ENCODE measurements at places on chromosomes 6 and 20. TPM values are rescaled to one million over a fixed set of nuclear protein-coding genes. Genes with fewer than 3 reads are reported as not detected.

DNA sequence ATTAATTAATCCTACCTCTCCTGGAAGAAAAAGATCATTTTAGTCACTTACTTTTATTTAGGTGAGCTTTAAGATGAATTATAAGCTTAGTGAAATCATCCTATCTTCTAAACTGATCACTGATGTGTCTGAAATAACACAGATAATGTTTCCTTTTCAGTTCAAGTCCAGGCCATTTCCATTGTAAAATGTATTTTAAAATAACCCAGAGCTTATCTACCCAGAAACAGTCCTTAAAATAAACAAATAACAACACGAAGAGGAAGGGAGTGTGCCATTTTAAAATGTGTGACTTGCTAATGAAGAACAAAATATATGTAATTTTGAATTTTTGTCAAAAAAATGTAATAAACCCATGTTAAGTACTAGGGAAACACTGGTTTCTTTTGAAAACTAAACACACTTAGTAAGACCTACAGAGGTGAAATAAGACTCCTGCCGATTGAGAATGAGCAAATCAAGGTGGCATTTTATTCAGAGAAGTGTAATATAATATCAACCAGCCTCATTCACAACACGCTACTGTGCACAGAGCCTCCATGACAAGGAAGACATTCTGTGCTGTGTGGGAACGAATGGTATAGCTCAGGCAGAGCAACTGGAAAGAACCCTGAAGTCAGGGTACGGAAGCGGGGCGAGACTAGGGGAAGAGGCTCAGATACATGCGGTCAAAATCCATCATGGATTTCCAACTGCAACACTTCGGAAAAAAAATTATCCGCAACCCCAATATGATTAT lies 7.7 kb downstream of the LRP11 start:
- no peak overlapping the region for H3K27ac ChIP-seq
- no peaks in the 10 kb centered on the region for H3K36me3 ChIP-seq
- no peak for DNase-seq
- H3K27me3 ChIP-seq = no peaks in the 10 kb centered on the region
- no peak overlapping the region for H3K4me3 ChIP-seq
- peaks cover 7% of the 10 kb centered on the region for H3K4me1 ChIP-seq

DNA sequence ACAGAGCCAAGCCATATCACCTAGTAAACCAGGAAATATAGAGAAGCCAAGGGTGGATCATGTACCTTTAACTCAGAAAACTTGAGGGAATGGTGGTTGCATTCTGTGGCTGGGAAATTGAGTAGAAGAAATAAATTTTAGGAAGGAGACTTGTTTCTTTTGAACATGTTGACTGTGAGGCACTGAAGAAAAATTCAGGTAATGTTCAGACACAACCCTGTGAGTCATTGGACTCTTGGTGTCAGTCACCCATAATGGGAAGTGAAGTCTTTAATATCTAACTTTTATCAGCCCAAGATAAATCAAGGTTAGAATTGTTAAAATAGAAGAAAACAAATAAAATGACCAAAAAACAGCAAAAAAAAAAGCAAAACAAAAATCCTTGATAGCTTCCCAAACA lies 98.8 kb upstream of the GRIK2 start:
- H3K27ac ChIP-seq = no peak overlapping the region
- no peak for DNase-seq
- H3K4me3 ChIP-seq = no peak overlapping the region
- no peaks in the 10 kb centered on the region for H3K4me1 ChIP-seq

- DNase-seq = no peak
- no peaks in the 10 kb centered on the region for H3K27me3 ChIP-seq
- H3K4me3 ChIP-seq = no peak overlapping the region
- H3K27ac ChIP-seq = no peak overlapping the region
- no peaks in the 10 kb centered on the region for H3K4me1 ChIP-seq
- no peaks in the 10 kb centered on the region for H3K36me3 ChIP-seq
These were observed 345.0 kb downstream of the DOK5 start for GRCh38 chr20:54820392-54820791.

DNA sequence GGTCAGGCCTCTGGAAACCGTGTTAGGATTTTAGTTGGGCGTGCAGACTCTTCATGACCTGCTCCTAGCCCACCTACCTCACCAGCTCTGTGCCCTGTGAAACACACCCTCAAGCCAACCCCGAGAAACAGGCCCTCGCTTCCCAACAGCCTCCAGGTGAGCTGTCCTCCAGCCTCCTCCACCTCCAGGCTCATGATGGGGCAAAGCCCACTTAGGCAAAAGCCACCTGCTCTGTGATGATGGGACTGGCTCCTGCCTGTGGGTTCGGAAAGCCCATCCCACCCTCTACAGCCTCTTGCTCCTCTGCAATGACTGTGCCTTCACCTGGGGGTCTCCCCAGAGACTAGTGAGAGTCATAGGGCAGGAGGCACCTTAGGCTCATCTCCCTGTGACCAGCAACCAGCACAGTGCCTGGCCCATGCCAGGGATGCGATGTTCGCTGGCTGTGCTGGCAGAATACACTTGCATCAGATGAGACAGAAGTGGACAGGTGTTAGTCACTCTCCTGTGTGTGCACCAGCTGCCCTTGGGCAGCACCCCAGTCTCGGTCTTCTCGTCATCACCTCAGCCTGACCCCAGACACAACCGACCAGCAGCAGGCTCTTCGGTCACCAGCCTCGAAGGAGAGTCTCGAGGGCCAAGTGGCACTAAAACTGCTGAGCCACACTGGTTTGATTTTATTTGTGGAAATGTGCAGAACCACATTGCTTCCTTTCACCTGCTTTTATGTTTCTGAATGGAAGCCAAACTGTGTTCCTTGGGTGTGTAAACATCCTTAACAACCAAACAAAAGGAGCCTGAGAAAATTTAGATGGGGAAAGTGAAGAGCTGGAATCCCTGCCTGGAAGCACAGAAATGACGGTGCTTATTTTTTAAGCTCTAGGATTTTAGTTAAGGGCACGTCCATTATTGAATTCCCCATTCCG lies 10.7 kb downstream of the PXDC1 start:
- H3K36me3 ChIP-seq = no peaks in the 10 kb centered on the region
- DNase-seq = no peak
- no peak overlapping the region for H3K27ac ChIP-seq
- H3K4me1 ChIP-seq = peaks cover 16% of the 10 kb centered on the region
- H3K4me3 ChIP-seq = no peak overlapping the region

GRCh38 chr6:89085409-89086205 lies 5.1 kb downstream of the PNRC1 start:
- H3K27me3 ChIP-seq = no peaks in the 10 kb centered on the region
- no peak overlapping the region for H3K4me3 ChIP-seq
- no peak overlapping the region for H3K27ac ChIP-seq

- no peaks in the 10 kb centered on the region for H3K36me3 ChIP-seq
- H3K4me3 ChIP-seq = no peak overlapping the region
- H3K4me1 ChIP-seq = no peaks in the 10 kb centered on the region
- no peak overlapping the region for H3K27ac ChIP-seq
These were observed 293.7 kb downstream of the RNF144B start for GRCh38 chr6:18680842-18681241.

- no peak overlapping the region for H3K27ac ChIP-seq
- no peaks in the 10 kb centered on the region for H3K36me3 ChIP-seq
- no peak for DNase-seq
- H3K4me1 ChIP-seq = no peaks in the 10 kb centered on the region
These were observed 21.2 kb upstream of the VSTM2L start for GRCh38 chr20:37881601-37882343.

ENPP3 gene
- polyA plus RNA-seq = not detected

RAET1G gene
- not detected for polyA plus RNA-seq

BPI gene
- polyA plus RNA-seq = 8.7 TPM

GRCh38 chr20:49045440-49046086 lies 549 bp upstream of the CSE1L start:
- peak overlapping the region; percentile 88 for H3K4me3 ChIP-seq
- peaks cover 29% of the 10 kb centered on the region for H3K4me1 ChIP-seq
- peak; percentile 75 for DNase-seq
- H3K36me3 ChIP-seq = no peaks in the 10 kb centered on the region
- H3K27ac ChIP-seq = peak overlapping the region; percentile 98
- H3K27me3 ChIP-seq = no peaks in the 10 kb centered on the region

DNA sequence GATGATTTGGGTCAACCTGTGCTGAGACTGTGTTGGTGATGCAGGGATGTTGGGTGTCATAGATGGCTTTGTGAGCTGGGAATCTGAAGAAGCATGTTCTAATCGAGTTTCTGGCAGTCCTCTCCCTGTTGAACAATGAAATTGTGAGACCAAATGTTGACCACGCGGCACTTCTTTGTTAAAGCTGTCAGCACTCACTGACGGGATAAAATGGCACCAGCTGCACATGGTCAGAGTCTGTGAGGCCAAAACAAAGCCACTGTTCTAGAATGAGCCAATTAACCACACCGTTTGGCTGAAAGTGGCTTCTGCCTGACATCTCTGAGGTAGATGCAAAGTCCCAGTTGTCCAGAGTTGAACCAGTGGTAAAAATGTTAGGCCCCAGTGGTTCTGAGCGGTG lies 562.2 kb downstream of the KIF16B start:
- H3K4me1 ChIP-seq = no peaks in the 10 kb centered on the region
- H3K36me3 ChIP-seq = no peaks in the 10 kb centered on the region
- DNase-seq = no peak
- H3K4me3 ChIP-seq = no peak overlapping the region

BANF2 gene
- polyA plus RNA-seq = not detected

All from CD14-positive monocyte (primary cell).